Motor neuron (in vitro differentiated cells): ENCODE measurements at places on chromosomes 11 and 22. TPM values are rescaled to one million over a fixed set of nuclear protein-coding genes. Genes with fewer than 3 reads are reported as not detected.

DNA sequence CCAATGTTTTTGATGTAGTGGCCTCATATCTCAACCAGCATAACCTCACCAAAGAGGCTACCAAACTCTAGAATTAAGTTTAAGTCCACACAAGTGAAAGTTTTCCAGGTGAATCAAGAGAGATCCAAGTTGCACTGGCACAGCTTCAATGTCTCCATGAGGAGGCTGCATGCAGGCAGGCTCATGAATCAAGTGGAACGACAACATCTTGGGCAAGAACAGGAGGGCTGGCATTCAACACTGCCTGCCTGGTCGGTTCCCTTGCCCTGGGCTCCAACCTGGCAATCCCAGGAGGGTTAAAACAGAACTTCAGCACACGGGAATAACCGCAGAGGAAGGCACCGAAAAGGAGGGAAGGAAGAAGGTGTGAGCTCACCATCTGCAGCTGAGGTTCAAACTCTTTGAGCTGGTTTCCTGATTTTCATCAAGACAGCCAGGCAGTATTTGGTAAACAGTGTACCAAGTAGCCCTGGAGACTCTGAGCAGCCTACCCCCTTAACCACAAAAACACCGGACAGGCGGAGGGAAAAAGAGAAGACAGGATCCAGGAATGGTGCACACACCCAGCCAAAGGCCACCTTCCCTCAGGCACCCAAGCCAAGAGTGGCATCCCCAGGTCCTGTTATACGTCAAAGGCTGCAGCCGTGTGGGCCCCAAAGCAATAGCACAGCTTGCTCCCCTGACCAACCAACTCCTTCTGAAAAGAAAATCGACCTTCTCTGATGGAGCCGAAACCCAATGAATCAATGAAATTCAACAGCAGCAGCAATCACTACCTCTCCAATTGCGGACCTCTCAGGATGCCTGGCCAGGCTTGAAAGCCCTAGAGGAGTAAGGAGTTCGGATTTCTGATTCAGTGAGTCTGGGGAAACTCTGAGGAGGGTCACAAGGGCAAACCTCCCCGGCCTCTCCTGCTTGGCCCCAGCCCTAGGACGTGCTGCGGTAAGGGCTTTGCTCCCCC is 1.3 kb downstream of the PACSIN2 start:
- peak; percentile 1 for ATAC-seq

DNA sequence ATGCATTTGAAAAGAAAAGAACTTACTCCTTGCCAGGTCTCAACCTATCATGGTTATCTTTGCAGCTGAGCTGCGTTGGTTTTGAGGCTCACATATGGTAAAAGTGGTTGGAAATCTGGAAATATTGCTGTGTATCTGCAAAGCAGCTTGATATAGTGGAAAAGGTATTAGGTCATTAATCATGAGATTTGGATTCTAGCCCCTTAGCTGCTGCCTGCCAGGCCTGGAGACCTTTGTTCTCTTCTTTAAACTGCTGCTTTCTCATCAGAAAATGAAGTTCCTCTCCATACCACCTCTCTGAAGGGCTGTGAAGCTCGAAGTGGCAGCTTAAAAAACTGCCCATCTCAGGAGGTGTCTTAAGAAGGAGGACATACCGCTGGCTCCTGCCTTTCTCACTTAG is 5.7 kb downstream of the PPARA start:
- ATAC-seq = no peak

GRCh38 chr11:67666676-67667489 is 7.5 kb downstream of the ALDH3B2 start:
- no peak for ATAC-seq

GRCh38 chr11:25766332-25767015 is 565.5 kb upstream of the ANO3 start:
- ATAC-seq = no peak

GRCh38 chr11:36469063-36469462 is 41.0 kb downstream of the TRAF6 start:
- ATAC-seq = no peak

The ROM1 gene
- 5.4 and 6.3 TPM in 2 replicates for total RNA-seq

DNA sequence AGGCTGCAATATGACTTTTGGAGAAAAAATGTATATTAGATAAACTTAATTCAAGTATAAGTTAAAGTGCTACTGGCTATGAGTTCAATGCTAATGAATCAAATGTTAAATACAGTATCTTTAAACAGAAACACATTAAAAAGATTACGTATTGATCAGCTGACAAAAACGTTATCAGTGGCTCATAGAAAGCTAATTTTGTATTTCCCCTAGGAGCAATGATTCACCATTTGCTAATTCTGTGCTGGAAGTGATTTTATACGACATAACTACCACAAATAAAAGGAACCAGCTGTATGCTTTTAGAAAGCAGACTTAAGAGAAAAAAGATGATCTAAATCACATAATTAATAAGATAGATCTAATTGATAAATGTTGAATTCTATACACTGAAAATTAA is 43.6 kb downstream of the MRE11 start:
- ATAC-seq = peak; percentile 43

The TSKU gene
- 81.0 and 95.3 TPM in 2 replicates for total RNA-seq

GRCh38 chr11:69923641-69924307 is 104.6 kb upstream of the FGF3 start:
- ATAC-seq = no peak

The TEX12 gene
- 0.46 TPM in 1 of 2 replicates, not detected in the other for total RNA-seq

The TH gene
- total RNA-seq = 0.51 TPM in 1 of 2 replicates, not detected in the other

DNA sequence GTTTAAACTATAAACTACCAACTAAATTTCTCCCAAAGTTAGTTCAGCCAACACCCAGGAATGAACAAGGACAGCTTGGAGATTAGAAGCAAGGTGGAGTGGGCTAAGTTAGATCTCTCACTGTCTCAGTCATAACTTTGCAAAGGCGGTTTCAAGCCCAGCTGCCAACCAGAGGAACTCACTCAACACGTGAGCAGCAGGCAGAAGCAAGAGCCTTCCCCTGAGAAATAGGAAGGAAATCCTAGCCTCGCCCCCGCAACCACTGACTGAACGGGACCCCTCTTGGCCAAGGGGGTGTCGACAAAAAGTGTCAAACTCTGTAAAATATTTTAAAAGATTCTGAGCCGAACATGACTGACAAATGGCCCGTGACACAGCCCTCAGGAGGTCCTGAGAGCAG is 4.4 kb upstream of the KRTAP5-9 start:
- peak; percentile 50 for ATAC-seq

DNA sequence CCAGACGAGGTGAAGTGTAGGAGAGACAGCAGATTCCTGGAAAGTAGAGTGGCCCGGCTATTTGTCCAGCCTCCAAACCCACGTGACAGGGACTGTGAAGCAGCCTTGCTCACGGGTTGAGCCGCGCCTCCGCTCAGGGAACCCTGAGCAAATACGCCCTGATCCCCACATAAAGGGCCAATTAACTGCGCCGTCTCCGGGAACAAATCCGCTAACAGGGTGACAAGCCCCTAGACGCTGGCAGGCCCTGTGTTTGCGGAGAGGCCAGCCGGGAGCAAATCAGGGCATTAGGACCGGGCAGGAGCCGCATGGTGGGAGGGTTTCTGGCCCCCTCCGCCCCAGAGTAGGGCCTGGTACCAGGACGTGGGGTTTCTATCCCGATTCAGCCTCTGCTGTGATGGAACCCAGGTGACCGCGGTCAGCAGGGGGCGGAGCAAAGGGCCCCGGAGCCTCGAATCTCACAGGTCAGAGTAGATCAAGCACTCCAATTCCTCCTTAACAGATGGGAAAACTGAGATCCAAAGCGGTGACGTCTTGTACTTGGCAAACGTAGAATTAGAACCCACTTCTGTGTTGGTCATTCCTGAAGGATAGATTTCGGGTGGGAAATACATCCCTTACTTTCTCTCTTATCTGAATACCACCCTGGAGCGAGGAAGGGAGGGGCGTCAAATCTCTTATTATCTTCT is 2.0 kb upstream of the ROBO3 start:
- peak; percentile 74 for ATAC-seq

DNA sequence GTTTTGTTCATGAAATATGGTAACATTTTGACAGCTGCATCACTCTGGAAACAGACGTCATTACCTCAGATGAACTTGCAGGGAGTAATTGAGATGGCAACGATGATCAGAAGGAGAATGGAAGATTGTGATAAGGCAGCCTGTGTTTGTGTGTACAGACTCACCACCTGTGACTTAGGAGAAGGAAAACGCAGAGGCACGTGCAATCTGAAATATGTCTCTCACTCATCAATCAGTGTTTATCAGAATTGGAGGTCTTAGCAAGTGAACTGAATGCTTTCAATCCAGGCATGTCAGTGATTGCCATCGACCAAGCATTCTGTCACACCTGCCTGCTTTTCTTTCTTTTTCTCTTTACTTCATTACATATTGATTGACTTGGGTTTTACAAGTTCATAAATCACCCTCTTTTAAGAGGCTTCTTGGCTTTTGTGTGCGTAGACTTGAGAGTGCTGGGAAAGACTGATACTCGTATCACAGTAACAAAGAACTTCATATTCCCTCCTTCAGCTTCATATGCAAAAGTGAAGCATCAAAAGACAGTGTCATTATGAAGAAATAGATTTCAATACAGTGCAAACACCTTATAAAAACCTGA is 24.6 kb downstream of the FAT3 start:
- no peak for ATAC-seq

- ATAC-seq = peak; percentile 15
Observed at GRCh38 chr11:61797263-61797944, 4.7 kb downstream of the FEN1 start.

DNA sequence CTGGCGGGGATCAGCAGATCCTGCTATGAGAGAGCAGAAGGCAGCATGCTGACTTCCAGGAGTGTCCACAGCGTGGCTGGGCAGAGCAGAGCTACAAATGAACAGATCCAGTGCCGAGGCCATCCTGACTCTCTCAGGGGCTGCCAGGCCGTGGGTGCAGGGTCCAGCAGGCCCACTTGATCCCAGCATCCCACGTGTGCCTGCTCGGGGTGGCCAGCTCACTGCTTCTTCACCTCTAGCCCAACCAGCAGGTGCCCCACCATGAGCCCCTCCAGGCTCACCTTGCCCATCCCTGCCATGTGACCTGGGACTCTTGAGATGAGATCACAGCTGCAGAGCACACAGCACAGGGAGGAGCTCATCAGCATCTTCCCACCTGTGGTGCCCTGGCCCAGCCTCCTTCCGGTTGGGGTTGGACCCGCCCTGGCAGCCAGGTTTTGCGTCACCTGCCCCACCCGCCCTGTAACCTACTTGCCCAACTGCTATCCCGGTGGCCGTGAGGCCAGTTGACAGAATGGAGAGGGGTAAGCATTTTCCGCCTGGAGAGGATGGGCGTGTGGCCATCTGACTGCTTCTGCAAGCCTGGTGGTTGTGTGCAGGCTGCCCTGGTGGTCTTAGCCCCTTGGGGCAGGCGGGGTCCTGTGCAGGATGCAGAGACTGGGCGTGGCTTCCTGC is 11.0 kb downstream of the TANGO2 start:
- ATAC-seq = no peak

DNA sequence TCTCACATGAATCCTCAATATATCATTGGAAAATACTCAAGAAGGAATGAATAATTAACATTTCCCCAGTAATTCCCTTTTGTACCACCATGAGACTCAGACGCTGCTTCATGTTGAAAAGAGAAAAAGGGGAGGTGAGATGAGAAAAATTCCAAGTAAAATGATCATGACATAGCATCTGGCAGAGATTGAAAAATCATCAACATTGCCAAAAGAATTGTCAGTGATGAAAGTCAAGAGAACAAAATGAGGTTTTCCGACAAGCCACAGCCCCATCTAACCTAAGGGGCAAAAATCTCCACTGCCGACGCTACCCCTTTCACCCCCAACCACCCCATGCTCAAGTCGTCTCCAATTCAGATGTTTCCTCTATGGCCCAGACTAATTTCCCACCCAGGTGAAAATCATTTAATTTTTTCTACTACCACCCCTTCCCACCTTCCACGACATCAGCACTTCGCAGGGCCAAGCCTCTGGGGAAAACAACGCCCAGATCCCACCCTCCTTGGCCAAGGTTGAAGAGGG is 1.2 kb downstream of the RAB6A start:
- ATAC-seq = no peak

DNA sequence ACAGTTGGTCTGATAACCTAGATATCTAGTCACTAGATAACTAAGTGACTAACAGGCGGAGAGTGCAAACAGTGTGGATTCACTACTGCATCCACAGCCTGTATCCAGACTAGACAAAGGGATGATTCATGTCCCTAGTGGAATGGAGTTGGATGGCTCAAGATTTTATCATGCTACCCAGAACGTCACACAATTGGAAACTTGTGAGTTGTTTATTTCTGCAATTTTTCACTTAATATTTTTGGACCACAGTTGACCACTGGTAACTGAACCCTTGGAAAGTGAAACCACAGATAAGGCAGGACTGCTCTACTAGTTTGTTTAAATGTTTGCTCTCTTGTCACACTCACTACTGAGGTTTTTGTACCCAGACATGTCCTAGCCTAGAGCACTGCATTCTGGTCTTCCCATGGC is 76.0 kb downstream of the UBASH3B start:
- no peak for ATAC-seq

DNA sequence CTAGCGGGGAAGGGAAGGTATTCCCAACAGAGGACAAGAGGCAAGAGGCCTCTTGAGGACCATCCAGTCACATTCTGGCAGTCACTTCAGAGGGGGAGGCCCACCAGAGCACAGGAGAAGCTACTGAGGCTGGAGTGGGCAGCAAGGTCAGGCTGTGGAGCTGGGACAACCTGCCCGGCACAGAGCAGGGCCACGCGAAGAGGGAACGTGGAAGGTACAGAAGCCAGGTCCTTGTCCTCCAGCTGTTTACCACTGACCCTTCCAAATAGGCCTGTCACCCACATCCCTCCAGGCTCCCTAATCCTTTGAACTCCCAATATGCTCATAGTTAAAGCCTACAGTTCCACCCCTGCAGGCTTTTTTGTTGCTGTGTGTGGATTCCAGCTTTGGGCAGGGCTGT is 76.9 kb downstream of the IGLL1 start:
- no peak for ATAC-seq

DNA sequence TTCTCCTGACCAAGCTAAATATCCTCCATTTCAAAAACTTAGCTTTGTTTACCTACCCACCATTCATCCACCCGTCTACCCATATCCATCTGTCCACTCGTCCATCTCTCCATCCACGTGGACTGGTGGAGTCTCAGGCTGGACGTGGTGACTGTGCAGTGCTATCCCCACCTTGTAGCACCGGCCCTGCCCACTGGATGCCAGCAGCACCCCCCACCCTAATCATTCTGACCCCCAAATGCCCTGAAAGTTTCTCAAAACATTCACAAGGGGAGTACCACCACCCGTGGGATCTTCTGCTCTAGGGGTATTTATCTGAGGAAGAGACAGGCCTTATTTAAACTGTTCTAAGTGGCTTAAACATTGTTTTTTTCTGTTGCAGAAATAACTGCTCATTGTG is 206.4 kb downstream of the TBC1D22A start:
- ATAC-seq = no peak

- ATAC-seq = no peak
Observed at GRCh38 chr11:117945047-117945810, 16.0 kb upstream of the TMPRSS13 start.

- no peak for ATAC-seq
Observed at GRCh38 chr11:71441251-71441650, 6.9 kb downstream of the DHCR7 start.

DNA sequence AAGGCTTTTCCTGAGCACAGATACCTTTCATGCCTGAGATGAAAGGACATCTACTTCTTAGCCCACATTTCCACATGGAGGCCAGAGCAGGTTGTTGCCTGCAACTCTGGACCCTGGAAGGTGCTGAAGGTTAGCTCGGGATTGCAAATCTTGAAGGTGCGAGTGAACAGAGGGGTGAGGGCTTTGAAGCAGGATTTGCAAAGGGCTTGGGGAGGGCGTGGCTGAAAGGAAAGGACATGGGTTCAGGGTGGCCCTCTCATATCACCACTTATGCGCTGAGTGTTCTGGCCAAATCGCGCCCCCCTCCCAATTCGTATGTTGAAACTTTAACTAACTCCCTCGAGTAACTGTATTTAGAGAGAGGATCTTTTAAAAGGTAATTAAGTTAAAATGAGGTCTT is 501.6 kb downstream of the MIAT start:
- ATAC-seq = no peak

The PRG2 gene
- 1.2 TPM in 1 of 2 replicates, not detected in the other for total RNA-seq
